ENCODE measurements at places on chromosomes 16 and 17.

DNA sequence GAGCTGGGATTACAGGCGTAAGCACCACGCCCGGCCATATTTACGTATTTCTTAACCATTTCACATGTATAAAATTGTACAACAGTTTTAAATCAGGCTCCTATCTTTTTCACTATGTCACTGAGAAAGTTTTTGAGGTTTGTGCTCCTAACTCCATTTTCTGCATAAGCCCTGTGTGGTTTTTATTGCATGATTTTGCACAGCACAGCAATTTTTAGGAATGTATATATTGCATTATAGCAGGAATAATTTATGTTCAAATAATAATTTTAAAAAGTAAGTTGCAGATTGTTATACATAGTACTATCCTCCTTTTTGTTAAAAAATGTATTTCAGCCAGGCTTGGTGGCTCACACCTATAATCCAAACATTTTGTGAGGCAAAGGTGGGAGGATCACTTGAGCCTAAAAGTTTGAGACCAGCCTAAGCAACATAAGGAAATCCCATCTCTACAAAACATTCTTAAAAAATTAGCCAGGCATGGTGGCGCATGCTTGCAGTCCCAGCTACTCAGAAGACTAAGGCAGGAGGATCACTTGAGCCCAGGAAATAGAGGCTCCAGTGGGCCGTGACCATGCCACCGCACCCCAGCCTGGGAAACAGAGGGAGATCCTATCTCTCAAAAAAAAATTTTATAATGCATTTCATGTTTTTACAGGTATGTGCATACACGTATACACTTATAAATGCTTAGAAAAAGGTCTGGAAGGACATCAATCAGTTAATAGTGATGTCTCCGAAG is 26.0 kb downstream of the SMG6 start:
- no peak for DNase-seq

- DNase-seq, result no peak
Measured at GRCh38 chr16:85564277-85565051, 48.7 kb upstream of the GSE1 start.

- DNase-seq, result no peak
Measured at GRCh38 chr16:88061346-88062110, 110.3 kb downstream of the BANP start.

- peak; percentile 53 for DNase-seq
Measured at GRCh38 chr17:28282596-28282995, 36.4 kb upstream of the TMEM97 start.

GRCh38 chr17:60369727-60370126 is 22.2 kb downstream of the USP32 start:
- no peak for DNase-seq

- DNase-seq, result no peak
Measured at GRCh38 chr17:42453439-42453838, 5.2 kb upstream of the ATP6V0A1 start.

DNA sequence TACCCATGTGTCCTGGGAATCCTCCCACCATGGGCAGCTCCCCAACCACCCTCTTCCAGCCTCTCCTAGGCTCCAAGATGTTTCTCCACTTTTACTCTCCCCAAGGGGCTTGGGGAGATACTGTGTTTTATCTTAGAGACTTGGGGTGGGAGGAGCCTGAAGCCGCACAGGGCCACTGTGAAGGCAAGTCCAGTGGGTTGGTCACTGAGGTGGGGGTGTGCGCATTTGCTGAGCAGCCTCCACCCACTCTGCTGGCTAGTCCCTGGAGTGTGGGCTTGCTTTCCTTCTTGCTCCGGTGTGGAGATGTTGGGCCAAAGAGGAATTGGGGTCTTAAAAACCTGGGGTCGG is 4.1 kb upstream of the CLDN9 start:
- DNase-seq, result no peak

DNA sequence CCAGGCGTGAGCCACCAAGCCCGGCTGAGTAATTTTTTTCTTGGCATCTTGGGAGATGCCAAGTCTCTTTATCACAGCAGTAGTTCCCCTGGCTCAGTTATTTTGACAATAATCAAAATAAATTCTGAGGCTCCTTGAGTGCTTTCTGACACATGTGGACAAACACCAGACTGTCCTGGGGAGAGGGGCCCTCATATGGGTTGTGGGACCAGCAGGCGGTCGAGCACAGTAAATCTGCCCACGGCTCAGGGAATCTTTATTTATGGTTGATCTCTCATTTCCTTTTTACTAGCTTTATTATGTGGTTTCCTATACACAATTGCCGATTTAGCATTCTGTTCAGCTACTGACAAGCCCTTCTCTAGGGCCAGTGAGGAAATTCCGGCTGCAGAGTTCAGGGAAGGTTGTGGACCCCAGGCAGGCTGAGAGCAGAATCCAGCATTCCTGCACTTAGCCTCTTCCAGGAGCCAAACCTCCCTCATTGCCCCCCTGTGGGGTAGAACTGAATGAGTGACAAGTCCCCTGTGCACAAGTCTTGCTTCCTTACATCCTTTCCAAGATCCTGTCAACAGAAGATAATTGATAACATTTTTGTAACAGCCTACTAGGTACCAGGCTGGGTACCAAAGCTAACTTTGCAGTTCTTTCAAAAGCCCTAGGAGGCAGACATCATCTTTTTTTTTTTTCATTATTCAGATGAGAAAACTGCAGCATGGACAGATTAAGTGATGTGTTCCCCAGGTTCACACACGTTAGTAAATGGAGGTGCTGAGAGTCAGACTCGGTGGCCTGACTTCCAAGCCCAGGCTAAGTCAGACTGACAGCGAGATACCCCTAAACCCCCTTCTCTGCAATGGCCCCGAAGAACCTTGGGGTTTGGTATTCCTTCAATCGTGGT is 40.2 kb downstream of the HS3ST3B1 start:
- no peak for DNase-seq

GRCh38 chr16:58114827-58115825 is 14.1 kb downstream of the CFAP20 start:
- no peak for DNase-seq

GRCh38 chr16:81630635-81631031 is 148.5 kb upstream of the PLCG2 start:
- no peak for DNase-seq

- DNase-seq, result no peak
Measured at GRCh38 chr16:75252946-75253911, 1.8 kb upstream of the BCAR1 start.

- DNase-seq, result no peak
Measured at GRCh38 chr16:30941600-30942425, 7.1 kb upstream of the ORAI3 start.

DNA sequence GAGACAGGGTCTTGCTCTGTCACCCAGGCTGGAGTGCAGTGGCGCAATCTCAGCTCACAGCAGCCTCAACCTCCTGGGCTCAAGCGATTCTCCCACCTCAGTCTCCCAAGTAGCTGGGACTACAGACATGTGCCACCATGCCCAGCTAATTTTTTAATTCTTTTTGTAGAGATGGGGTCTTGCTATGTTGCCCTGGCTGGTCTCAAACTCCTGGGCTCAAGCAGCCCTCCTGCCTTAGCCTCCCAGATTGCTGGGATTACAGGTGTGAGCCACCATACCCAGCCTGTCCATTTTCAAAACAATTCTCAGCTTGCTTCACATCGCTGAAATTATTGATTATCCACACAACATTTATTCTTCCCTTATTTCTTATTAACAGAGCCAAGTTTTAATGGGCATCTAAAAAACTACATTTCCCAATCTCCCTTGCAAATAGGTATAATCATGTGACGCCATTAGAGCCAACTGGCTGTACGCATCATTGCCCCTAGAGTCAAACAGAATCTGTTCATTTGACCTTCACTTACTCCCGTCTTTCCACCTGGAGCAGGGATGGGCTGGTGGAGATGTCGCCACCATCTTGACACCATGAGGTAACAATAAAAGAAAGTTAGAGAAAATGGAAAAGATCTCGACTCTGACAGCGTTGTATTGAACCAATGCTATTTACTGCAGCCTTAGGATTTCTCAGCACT is 148.0 kb upstream of the FOXF1 start:
- DNase-seq, result no peak

GRCh38 chr17:39073916-39074315 is 77.5 kb downstream of the PLXDC1 start:
- peak; percentile 73 for DNase-seq

- DNase-seq, result no peak
Measured at GRCh38 chr16:65071433-65072311, 50.2 kb downstream of the CDH11 start.

- DNase-seq, result no peak
Measured at GRCh38 chr16:775236-775796, 12.9 kb downstream of the RPUSD1 start.

DNA sequence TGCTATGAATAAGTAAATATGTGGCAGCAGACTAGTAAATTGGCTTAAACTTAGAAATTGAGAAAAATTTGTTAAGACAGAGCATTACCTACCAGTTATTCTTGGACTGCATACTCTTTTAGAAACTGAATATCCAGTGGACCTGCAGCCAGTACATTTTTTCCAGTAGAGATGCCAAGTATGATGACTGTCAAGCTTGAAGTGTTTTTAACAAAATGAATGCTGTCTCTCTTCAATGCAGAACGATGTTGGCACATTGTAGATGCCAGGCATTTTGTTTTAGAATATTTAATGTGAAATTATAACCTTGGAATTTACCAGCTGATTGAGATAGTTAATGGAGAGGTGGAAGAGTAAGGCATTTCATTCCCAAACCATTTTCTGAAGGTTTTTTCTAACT is 52.5 kb downstream of the NFAT5 start:
- no peak for DNase-seq

- no peak for DNase-seq
Measured at GRCh38 chr17:70370816-70371215, 201.5 kb downstream of the KCNJ2 start.

DNA sequence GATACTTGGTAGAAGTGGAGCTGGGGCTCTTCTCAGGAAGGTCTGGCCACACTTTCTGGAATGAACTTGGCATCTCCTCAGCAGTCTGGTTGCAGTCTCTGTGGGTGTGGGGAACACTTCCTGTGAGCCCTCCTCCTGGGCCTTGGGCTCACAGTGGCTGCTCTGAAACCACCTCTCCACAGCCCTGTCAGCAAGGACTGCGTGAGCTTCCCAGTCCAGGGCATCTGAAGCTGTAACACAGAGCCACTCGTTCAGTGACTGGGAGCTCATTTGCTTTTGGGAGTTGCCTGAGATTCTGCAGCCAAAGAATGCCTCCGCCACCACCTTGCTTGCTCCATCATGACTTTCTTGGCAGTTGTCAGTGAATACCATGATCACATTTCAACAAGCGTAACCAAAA is 60.0 kb downstream of the CLEC16A start:
- DNase-seq, result no peak

GRCh38 chr16:21088646-21089538 is 61.8 kb downstream of the DNAH3 start:
- DNase-seq, result no peak

GRCh38 chr17:44779211-44780025 is 20.6 kb downstream of the ADAM11 start:
- no peak for DNase-seq

- DNase-seq, result no peak
Measured at GRCh38 chr16:11340710-11341109, 4.5 kb upstream of the RMI2 start.

GRCh38 chr17:17091856-17092756 is 49.8 kb downstream of the MPRIP start:
- DNase-seq, result no peak

- no peak for DNase-seq
Measured at GRCh38 chr16:18782697-18783429, 7.3 kb downstream of the RPS15A start.

DNA sequence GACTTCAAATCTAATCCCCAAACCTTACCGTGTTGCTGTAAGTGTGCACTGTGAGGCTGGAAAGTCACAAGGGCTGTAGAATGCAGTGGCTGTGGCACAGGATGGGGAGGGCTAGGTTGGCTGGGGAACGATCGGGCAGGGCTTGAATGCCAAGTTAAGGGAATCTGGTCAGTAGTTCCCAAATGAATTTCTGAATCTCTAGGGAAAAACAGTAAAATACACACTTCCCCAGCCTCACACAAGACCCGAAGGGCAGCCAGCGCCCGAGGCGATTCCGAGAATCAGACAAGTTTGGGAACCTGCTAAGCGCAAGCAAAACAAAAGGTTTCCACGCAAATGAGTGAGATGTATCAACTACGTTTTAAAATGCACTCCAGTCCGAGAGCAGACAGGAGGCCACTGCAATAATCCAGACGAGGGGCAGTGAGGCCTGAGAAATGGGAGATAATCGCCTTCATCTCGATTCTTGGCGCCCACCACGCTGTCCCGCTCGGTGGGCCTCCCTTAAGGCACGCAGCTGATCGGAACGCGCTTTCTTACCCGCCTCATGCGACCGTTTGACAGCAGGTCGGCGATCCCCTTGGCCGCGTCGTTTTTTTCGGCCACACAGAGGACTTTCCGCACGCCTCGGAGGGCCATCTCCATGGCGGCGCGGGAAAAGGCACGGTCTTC is 599 bp downstream of the TOP3A start:
- no peak for DNase-seq

GRCh38 chr17:63222655-63223054 is 223.5 kb downstream of the CYB561 start:
- no peak for DNase-seq

DNA sequence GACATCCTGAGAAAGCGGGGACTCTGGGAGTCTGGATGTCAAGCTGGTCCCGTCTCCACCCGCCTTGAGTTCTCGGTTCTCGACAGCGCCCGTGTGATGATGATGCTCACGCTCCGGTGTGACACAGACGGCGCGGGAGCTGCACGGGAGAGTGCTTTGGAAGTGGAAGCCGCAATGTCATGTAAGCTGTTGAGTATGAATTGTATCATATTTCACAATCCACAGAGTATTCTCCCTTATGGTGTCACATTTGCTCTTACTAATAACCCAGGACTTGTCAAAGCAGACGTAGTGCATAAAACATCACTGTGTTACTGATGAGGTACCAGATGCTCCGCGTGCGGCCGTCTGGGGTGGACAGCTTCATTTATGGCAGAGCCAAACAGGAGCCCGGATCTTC is 217.5 kb upstream of the CHMP6 start:
- no peak for DNase-seq

DNA sequence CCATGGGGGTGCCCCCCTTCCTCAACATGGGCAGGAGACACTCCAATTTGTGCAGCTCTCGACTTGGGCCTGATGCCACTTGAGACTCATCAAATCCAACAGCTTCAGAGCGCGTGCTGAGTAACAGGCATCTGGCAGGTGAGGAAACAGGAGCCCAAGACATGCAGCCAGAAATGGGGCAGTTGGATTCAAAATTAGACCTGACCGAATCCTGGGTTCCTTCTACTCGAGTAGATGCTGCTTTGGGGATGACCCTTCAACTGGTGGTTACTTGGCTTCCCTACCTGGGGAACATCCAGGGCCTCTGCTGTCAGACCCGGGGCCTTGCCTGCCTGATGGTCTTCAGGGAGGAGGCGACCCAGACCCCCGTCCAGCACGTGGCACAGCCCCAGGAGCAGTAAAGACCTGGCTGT is 488 bp upstream of the NTN3 start:
- DNase-seq, result no peak

DNA sequence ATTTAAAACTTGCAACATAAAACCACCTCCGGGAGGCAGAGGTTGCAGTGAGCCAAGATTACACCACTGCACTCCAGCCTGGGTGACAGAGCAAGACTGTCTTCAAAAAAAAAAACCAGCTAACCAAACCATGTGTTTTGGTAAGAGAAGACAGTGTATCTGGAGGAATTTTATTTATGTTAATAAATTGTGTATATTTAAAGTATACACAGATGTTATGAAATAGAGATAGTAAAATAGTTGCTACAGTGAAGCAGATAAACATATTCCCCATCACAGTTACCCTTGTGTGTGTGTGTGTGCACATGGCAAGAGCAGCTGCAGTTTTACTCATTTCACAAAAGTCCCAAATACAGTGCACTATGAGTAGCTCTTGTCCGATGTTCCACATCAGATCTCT is 54.8 kb upstream of the CRISPLD2 start:
- DNase-seq, result no peak

- peak; percentile 26 for DNase-seq
Measured at GRCh38 chr17:34434052-34434451, 71.0 kb upstream of the CCL1 start.

Measured in epithelial cell of prostate (primary cell).